Ovary (tissue), 10 donors: ENCODE measurements at places on chromosomes 5 and 9.

DNA sequence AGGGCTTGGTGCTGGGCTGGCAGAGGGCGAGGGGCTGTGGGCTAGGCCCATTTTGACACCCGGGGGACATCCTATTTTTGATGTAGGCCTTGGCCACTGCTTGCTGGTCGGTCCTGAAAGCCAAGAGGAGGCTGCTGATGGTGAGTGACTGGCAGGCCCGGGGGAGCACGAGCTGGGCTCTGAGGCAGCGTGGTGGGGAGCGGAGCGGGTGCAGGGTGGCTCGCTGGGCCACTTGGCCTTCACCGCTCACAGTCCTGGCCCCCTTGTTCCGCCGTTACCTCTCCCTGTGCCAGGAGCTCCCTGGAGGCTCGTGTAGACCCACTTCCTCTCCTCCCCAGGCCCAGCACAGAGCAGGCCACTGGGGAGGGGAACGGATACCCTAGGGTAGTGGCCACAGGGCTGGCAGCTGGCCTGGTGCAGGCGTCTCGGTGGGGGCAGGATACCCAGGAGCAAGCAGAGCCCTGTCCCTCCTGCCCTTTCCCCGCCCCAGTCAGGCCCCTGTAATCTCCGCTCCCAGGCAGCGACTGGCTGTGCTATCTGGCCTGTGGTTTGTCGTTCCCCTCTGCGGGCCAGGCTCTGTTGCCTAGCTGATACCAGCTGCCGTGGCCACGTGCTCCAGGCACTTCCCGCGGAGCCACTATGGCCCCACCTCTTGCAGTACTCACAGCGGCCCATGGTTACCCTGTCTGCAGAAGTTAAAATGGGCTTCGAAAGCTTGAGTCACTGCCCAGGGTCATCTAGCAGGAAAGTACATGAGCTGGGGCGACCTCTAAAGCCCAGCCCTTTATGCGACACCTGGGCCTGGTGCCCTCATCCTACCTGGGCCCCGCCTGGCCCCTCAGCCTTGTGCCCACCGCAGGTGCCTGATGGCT is 11.7 kb upstream of the DOLPP1 start:
- DNase-seq: no peak

GRCh38 chr5:130488252-130488651 is 584.0 kb downstream of the CHSY3 start:
- DNase-seq: no peak

DNA sequence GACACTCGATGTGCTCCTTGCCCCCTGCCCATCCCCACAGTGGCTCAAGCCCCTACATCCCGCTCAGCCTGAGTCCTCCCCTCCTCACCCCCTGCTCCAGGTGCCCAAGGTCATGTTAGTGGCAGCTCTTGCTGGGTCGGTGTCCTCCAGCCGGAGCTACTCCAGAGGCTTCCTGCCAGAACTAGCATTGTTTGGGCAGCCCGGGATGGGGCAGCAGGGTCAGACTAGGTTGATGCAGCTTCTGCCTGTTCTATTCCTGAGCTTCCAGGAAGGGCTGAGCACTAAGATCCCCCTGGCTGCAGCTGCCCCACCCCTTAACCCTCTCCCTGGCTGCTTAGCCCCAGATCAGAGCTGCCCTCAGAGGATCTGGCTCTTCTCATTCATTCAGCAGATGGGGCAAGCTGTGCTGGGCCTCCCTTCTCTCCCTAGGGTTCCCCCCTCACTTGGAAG is 671 bp downstream of the RGS14 start:
- DNase-seq: no peak

DNA sequence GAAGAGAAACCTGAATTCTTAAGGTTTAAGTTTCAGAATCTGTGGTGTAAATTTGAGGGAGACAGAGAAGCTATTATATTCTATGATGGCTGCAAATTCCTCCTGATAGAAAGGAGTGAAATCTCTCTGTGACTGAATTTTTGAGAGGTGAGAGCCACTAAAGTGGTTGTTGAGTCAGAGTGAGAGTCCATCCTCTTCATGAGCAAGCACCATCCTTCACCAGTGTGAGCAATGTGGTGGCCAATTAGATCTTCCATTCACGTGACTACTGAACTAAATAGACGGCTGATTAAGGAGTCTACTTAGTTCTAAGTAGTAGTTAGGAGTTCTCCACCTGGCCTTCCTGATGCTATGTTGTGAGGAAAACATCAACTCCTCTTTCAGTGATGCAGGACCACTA is 147.8 kb upstream of the CCNH start:
- no peak for DNase-seq

DNA sequence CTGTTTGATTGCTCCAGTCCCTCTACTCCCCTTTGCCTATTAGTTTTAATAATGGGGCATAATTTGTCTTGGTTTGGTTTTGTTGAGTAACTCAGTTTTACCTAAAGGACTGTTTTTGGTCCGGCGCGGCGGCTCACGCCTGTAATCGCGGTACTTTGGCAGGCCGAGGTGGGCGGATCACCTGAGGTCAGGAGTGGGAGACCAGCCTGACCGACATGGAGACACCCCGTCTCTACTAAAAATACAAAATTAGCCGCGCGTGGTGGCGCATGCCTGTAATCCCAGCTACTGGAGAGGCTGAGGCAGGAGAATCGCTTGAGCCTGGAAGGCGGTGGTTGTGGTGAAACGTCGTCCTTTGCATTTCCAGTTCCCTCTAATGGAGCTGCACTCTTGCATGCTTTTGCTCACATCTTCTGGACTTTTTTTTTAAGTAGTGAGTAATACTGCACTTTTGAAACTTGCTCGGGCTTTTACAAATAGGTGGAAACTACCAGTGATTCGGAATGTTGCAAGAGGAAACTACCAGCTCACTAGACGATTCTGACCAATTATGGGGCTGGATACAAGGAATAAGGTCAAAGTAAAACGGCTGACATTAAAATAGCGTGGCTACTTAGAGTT is 721 bp upstream of the MAML1 start:
- DNase-seq: peak; percentile 28

GRCh38 chr5:141783005-141783946 is 94.9 kb downstream of the PCDH1 start:
- DNase-seq: no peak

DNA sequence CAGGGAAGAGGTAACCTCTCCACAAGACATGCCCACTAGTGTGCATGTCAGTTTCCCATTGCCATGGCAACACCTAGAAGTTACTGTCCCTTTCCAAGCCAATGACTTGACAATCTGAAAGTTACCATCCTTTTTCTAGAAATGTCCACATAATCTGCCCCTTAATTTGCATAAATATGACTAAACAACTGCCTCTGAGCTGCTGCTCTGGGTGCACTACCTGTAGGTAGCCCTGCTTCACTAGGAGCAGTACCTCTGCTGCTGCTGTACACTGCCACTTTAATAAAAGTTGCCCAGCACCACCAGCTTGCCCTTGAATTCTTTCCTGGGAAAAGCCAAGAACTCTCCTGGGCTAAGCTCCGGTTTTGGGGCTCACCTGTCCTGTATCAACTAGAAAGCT is 392.4 kb downstream of the NTRK2 start:
- DNase-seq: no peak

DNA sequence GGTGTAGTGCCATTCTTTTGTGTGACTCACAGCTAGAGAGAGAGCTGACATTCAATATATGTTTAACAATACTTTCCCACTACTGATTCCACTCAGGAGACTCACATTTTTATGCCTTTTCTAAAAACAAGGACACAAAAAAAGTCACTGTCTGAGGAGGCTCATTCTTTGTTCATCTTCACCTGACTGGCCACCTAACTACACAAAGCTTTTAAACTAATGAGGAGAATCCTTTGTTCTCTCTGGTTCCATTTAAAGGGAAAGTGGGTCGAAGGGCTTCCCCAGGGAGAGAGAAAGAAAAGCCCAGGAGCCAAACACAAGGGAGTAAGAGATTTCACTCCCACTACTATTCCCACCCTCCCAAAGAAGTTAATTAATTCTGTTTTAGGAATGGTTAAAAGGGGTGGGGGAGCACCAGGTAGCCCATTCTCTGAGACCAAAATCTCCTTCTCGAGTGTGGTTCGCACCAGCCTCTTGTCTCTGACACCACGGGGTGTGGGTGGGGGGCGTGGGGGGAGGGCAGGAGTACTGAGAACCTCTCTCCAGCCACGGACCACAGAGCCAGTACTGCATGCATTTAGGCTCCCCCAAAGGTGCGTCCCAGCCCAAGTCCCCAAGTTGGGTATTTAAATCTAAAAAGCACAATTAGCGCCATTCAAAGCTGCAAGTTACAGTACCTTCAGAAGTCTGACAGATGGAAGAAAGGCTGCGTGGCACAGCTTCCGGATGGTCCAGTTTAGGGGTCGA is 747 bp downstream of the TRPM3 start:
- DNase-seq: no peak

DNA sequence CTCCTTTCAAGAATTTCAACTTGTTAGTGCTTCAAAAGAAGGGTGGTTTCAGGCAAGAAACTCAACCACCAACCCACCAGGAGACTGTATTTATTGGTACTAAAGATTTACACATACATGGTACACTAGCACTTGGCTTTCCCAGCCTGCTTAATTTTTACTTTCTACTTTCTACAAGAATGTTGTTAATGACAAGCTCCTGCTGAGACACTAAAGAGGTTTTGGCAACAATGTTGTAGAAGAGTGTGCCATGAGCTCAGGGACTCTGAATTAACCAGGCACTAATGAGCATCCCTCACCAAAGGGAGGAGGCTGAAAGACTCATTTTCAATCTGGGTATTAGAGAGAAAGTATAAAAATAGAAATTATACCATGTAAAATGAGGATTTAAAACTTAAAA is 195.0 kb downstream of the KIAA0825 start:
- DNase-seq: no peak

GRCh38 chr9:80690349-80690939 is 998.9 kb downstream of the TLE1 start:
- no peak for DNase-seq

DNA sequence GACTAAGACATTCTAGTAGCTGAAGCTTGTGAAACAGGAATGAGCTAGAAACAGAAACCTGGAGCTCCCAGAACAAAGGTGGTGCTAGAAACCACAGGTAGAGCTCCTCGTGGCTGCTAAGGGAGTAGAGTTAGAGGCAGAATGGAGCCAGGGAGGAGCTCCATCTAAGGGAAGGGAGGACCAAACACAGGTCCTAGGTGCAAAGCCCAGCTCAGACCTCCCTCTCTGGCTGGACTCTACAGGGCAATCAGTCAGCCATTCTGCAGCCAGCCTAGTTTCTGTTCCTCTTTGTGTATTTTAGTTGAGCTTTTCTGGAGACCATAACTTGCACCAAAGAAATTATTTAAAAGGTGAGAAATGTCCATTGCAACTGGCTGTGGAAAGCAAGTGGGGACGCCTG is 70.4 kb downstream of the CRB2 start:
- DNase-seq: no peak

DNA sequence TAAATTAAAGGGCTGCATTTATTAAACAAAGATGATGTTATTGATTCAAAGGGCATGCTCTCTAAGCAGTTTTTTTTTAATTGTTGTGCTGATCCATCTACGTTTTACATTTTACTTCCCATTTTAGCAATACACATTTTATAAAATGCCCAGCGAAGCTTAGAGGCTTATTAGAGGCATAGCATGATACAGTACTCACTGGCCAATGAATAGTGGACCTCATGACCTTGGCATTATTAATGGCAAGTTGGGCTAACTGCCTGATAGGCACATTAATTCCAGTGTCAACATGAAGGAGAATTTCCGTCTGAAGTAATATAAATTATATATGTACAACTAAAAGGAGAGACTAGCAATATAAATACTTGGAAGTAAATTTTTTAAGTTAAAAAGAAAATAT is 837.2 kb downstream of the EFNA5 start:
- DNase-seq: no peak

DNA sequence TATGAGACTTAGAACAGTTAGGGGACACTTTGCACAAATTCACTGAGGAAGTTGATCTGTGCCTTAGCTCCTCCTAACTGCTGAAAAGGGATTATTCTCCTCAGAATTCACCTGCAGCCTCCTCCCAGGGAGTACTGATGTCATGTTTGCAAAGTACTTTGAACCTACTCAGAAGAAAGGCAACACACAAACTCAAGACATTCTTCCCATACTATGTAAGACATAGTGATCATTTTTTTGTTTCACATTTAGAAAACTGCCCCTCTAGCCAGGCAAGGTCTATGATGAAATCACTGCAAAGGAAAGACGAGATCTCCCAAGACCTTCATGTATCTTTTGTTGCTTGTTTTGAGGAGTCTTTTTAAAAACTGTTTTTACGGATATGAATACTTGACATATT is 10.6 kb upstream of the VLDLR start:
- no peak for DNase-seq

- DNase-seq: no peak
Measured at GRCh38 chr9:94937214-94937903, 210.9 kb downstream of the AOPEP start.

DNA sequence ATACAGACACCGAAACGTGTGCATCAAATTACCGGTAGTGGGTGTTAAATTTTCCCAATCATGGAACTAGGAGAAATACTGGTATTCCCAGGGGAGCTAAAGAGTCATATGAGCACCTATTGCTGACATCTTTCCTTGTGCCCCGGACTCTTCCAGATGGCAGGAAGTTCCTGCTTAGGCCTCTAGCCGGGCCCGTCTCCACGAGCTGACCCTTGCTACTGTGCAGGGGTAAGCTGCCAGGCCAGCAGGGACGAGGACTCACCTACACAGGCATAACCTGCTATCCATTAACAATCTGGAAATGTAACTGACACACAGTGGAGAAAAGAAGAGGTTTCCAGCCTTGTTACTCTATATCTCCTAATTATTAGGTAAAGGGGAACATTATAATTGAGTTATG is 16.2 kb upstream of the SSBP2 start:
- DNase-seq: no peak

- no peak for DNase-seq
Measured at GRCh38 chr9:95070549-95071021, 246.9 kb downstream of the FANCC start.

DNA sequence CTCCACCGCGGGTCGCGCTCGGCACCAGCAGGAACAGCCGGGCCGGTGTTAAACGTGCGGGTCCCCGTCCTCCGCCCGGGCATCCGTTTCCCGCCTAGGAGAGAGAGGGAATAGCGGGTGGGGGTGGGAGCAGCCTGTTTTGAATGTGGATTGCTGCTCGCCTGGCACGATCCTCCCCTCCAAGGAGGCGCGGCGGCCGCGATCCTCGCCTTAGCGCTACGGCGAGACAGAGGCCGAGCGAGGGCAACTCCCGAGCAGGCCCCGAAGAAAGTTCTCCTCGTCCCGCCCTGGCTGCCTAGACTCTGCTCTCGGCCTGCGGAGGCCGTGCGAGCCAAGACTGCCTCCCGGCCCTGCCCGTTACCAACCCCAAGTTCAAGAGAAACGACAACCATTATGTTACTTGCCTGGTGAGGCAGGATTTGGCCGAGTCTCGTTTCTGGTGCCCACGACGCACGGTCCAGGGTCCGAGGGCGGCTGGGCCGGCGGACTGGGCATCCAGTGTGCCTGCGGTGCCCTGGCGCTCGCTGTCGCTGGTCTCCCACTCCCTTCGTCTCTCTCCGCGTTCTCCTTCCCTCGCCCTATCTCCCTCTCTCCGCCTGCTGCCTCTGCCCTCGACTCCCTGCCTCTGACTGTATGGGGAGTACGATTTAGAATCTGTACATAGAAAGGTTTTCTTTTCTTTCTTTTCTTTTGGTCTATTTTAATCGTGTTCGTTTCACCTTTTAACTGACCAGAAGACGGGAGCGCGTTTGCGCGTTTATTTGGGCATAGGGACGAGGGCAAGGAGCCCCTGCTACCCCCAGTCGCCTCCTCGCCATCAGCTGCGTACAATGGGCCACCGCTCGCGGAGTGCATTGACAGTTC is 724 bp downstream of the NR2F1-AS1 start:
- DNase-seq: peak; percentile 49
